HT-29 (cell line): ENCODE measurements at places on chromosomes 5 and 9. TPM values are rescaled to one million over a fixed set of nuclear protein-coding genes. Genes with fewer than 3 reads are reported as not detected.
A peak's percentile ranks its signal among the peaks of the same experiment; 100 is the strongest.

DNA sequence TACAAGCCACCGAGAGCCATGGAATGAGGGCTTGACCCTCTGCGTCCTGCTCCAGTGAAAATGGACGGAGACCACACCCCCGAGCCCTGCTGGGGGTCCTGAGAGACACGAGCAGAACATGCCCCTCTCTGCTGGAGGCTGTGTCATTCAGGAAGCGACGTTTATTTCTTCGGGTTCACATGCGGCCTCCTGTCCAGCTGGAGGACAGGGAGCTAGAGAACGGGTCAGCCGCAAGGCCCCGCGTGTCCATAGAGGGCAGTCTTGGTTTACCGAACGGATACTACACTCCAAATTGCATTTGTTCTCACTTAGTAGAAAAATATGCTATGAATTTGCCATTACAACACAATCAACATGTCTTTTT, 36.1 kb downstream of the MRPL36 start:
- DNase-seq: peak; percentile 73

DNA sequence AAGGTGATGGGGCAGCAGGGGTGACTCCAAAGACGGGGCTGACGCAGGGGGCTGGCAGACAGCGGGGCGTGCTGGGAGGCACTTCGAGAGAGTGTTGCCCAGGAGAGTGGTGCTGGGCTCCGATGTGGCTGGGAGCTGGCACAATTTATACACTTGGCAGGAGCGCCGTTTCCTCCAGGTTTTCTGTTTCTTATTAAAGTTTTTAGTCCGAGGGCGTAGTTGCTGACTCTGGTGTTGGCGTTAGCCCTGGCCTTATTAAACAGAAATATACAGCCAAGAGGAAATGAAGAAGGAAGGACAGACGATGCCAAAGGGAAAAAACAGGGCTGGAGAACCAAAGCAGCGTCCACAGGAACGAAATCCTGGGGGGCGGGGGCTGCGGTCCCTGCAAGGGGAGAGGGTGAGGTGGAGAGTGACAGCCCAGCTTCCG, 139.6 kb upstream of the PHYKPL start:
- no peak for DNase-seq

Gene SLC6A19
- total RNA-seq: not detected in 2 replicates

GRCh38 chr9:35616681-35617459, 1.3 kb downstream of the CD72 start:
- DNase-seq: no peak

Gene GMCL2
- total RNA-seq: not detected in 2 replicates

DNA sequence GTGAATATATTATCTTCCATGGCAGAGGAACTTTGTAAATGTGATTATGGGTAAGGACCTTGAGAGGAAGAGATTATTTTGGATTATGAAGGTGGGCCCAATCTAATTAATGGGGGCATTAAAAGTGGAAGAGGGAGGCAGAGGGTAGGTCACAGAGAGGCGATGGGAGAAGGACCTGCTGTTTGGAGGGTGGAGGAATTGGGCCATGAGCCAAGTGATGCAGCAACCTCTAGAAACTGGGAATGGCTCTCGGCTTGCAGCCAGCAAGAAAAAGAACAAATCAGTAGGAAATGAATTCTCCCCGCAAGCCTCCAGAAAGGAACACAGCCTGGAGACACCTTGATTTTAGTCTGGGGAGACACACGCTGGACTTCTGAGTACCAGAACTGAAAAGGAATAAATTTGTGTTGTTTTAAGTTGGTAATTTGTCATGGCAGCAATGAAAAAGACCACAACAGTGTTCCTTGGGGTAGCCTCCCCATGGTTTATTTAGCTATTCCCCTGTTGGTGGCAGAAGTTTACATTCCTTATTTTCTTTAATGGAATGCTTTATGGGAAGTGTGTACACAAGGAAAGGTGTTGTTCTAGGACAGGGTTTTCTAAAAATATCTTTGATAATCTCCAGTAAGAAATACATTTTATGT, 103.6 kb downstream of the HSPA4 start:
- peak; percentile 6 for DNase-seq

GRCh38 chr5:81904166-81904565, 67.7 kb upstream of the ATG10 start:
- no peak for DNase-seq

Gene GTF2H2C
- 10.2 and 12.8 TPM in 2 replicates for total RNA-seq

GRCh38 chr9:115359017-115359780, 241.2 kb upstream of the TNC start:
- DNase-seq: no peak

- no peak for DNase-seq
Observed at GRCh38 chr9:78577156-78577906, 280.4 kb downstream of the PSAT1 start.

Gene TCERG1
- 51.4 and 58.4 TPM in 2 replicates for total RNA-seq
